Cardiac septum (tissue), 1 donor: ENCODE measurements at places on chromosomes 7 and 10.

- no peak for DNase-seq
Observed at GRCh38 chr10:129605266-129605985, 138.4 kb downstream of the MGMT start.

DNA sequence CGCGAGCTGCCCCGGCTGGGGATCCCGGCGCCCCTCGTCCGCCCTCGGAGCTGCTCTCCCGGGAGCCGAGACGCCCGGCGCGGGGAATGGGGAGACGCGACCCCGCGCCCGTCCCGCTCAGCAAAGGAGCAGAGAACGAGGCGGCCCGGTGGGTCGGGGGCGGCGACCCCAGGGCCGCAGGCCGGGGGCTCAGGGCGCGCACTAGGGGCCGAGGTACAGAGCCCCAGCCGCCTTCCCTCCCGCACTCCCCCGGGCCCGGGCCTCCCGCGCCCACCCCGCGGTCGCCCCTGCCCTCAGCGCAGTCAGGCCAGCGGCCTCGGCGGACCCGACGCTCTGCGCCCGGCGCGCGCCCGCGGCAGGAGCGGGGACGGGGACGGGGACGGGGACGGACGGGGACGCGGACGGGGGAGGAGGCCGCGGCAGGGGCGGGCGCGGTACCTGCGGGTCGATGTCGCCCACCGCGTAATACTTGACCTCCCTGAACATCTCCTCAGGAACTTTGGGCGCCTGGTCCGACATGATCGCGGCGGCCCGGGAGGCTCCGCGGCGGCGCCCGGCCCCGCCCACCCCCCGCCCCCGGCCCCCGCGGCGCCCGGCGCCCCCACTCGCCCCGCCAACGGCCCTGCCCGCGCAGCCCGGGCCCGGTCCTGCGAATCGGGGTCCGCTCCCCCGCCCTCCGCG lies 373 bp downstream of the PAXIP1 start:
- no peak for DNase-seq

DNA sequence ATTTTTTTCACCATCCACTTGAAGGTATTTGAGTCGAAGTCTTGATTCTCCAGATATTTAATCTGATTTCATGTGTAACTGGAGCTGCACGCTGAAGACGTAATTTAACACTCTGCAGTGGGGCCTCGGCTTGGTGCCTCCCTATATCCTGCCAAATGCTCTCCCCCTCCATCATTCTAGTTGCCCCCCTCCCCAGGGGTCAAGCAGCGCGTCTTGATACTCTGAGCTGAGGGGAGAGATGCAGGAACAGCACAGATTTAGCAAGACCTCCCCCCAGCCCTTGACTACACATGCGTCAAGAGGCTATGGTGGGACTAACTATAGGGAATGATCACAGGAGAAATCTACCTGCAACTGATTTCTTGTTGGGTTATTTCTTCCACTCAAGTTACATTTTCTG lies 85.8 kb downstream of the PRPF18 start:
- DNase-seq, result no peak

DNA sequence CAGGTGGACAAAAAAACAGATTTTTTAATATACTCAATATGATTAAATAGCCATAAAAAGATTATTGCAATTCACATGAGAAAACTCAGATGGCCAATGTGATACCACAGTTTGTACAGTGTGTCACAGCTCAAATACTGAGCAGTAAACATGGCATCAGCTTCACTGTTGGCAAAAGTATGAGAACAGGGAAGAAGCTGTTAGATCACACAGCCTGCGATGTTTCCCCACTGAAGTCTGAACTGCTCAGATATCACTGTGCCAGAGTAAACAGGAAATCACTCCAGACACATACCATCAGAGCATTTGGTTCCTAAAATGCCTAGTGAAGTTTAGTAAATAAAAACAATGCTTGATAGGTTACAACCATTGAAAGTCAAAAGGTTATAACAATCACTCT lies 347.8 kb downstream of the ETV1 start:
- no peak for DNase-seq

DNA sequence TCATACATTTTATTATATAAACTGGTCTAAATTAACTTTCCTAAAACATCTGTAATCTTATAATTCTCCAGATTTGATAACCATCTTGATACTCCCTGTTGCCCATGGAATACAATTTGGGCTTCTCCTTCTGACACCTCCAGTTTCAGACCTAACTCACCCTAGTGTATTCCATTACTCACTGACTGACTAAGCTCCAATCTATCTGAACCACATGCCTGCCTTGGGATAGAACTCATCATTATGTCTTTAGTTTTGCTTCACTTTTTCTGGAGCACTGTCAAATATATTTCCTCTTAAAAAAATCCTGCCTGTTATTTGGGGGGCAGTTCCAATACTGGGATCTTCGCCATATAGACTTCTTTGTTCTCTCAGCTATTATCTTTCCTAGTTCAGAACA lies 4.9 kb upstream of the FOXP2 start:
- no peak for DNase-seq

GRCh38 chr7:132248841-132249240 lies 327.4 kb downstream of the PLXNA4 start:
- no peak for DNase-seq
